ENCODE measurements at places on chromosomes 16 and 17.
A peak's percentile ranks its signal among the peaks of the same experiment; 100 is the strongest.

- DNase-seq: no peak
Measured at GRCh38 chr16:56664506-56664905, 3.4 kb downstream of the MT1G start.

DNA sequence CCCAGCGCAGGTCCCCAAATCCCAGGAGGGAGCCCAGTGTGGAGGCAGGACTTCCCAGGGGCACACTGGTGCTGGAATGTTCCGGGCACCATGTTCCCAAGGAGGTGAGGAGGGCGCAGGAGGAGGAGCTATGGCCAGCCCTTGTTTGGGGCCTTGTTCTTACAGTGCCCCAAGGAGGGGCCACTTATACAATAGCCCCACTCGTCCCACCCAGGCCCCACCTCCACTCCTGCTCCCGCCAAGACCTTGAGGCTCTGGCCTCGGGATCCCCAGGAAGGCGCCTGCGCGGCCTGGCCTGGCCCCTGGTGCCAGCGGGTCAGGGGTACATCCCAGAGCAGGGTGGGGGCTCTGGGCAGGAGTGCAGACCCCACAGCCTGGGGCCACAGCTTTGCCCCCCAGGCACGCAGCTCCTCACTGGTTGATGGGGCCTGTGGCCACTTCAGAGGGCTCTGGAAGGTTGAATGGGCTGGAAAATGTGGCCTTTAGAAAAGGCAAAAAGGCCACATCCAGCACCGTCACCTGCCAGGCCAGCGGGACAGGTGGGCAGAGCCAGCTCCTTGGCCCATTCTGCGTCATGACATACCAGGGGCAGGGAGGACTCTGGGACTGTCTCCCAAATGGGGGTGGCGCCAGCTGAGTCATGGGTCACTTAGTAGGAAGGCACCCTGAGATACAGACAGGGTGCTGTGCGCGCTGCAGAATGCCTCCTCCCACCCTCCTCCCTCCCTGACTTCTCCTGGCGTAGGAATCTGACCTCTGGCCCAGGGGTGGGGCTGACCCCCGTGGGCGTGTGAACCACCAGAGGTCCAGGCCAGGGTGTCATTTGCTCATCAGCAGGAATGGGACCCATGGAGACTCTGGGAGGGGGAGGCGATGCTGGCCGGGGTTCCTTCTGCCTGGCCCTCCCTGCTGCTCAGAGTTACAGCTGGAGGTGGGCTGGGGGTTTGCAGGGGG, 32.3 kb upstream of the PVALEF start:
- DNase-seq: no peak

DNA sequence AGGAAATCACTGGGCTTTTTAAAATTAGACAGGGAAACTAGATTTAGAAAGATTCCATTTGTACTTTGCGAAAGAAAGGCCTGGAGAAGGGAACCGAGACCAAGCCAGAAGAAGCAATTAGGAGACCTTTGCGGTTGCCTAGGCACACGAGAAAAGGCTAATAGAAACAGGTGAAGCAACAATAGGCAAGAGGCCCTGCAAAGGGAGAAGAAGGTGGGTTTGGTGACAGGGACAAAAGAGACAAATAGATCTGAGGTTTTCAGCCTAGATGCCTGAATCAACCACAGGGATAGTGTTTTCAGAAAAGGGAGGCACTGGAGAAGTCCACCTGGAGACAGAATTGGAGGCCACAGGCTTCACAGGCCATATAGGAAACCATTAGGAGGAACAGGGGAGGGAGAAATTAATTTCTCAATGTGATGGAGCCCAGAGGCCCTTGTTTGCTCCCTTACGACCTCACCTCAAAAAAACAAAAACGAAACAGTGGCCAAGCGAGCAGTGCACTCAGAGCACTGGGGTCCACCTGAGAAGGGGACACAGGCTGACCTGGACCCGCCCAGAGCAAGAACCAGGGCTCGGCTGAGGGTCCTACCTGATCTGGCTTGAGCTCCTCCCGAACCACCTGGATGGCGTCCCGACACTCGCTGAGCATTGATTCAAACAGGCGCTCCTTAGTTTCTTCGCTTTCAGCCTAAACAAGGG, 22.3 kb downstream of the SRP68 start:
- DNase-seq: no peak

GRCh38 chr16:67169642-67170167, 633 bp upstream of the NOL3 start:
- DNase-seq: no peak

DNA sequence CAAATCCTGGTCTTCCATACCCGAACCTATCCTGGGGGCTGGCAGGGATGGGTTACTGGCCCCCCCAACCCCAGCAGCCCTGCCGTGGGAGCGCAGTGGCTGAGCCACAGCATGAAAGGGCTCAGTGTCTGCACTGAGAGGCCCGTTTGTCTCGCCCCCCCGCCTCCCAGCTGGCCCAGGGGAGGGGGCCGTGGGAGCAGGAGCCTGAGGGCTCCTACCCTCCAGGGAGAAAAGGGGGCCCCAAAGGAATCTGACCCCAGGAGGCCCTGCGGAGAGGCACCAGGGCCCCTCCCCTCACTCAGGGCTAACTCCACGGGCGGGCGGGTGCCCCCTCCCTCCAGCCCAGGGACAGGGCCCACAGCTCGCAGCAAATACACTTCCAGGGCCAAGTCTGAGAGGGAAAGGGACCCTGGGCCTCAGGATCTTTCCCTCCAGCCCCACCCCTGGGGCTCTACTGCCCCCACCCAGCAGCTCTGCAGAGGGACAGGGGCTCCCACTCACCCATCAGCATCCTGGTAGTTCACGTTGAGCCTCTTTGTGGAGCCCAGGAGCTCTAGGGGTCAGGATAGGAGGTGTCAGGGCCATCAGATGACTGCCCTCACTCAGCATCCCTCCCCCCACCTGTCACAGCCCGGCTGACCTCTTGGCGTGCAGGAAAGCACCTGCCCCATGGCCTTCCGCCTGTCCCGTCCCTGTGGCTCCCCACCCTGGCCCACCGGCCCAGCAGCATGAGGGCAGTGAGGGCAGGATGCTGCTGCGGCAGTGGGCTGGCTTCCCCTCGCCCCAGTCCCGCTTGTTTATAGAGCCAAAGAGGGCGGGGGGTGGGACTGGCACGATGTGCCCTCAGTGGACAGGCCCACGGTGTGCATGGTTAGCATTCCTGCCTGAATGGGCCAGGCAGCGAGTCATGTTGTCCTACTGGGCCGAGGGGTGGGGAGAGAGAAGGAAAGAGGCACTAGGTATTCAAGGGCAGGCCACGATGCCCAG, 7.3 kb downstream of the CASKIN2 start:
- peak; percentile 83 for DNase-seq

DNA sequence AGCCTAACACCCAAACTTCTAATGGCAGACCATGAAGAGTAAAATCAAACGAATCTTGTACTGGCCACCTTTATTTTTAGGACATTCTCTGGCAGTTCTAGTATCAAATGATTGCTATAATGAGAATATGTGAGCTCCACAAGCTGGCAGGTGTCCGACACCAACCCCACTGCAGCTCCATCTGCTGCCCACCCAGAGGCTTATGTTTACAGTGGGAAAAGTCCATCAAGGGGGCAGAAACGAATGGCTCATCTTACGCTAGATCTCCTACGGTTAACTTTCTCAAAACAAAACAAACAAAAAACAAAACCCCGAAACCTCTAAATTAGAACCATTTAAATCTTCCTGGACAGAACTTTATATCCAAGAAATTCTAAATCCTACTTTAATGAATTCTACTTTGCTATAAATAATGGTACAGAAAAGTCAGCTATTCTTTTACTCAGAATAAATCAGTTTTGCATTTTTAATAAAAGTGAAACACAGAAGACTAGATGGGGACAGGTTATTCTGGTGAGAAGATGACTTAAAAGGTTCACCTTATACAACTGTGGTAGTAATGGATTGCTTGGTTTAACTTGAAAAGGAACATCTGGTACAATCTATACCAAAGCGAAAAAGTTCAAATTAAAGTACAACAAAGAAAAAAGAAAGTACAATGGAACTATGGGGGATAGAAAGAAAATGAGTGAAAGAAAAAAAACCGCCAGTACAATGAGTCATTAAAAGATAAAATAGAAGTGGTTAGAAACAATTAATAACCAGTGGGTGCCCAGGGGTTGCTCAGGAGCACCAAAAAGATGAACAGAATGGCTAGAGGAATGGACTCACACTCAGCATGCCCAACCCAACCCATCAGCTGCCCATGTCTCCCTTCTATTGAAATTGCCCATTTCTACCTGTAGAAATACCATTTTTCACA, 40.2 kb downstream of the GRB2 start:
- DNase-seq: no peak

GRCh38 chr16:89507834-89508590, at the start of gene SPG7:
Gene SPG7 (plus strand): TSS chr16:89508403. CDS start chr16:89508418, 15 bp downstream.
- peak; percentile 43 for DNase-seq

DNA sequence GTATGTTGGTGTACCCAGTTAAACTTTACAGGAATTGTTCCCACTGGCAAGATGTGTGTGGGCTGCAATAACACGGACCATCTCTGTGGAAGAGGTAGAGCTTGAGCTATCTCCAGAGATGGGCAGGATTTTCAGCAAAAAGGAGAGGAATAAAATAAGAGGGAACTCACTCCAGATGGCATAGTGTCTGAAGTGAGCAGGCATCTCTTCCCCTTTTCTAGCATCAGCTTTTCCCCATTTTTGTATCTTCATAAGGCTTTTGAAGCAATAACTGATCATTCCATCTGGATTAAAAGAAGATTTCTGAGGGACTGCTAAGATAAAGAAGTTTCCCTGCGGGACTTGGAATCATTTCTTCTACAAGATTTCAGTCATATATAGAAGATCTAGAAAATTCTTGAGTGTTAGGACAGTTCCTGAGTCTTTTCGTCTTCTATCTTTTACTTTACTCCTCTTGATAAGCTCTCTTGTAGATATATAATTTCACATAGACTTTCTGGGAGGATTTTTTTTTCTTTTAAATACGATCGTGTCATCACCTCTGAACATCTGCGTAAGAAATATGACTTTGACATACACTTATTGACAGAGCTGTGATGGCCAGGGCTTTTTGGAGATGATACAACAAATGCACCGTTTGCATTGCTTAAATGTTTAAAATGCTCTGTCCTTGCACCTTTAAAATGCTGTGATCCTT, 2.1 kb downstream of the CPD start:
- DNase-seq: no peak

DNA sequence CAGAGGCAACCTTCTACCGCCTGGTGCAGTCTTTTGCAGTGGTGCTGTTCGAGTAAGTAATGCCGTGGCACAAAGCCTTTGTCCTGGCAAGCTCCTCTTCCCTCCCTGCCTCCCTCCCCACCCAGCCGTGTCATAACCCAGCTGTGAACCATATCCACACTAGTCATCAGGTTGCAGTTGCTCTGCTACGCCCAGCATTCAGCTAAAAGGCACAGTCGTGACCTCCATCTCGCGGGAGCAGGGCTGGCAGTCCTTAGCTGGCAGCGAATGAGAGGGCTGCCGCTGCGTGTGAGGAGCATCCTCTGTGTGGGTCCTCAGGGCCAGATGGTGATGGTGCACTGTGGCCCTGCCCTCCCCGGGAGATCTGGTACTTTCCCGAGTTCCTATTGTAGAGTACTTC, 39.3 kb downstream of the CIBAR2 start:
- no peak for DNase-seq

DNA sequence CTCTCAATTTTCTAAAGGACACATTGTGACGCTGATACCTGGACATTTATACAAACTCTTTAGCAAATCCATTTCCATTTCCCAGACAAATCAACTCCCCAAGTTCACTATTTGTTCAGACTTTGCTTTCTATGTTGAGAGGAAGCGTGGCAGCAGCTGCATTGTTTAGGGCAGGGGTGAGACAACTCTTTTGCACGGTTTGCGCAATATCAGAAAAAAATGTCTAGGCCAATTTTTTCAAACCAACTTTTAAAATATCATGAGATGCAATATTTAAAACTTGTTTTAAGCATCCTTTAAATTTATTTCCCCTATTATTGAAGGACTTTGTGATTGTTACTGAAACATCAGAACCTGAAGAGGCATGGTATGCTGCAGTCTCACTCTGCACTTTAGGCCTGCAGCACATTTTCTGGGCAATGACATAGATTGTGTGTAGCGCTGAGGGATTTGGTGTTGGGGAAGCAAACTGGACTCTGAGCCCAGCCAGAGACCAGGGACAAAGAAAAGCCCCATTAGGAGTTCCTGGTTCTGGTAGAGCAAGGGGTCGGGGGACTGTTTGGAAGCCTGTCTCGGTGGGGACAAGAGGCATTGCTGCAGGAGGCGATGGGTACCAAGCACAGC, 6.4 kb upstream of the CCDC182 start:
- no peak for DNase-seq

GRCh38 chr17:45936610-45937009, 42.3 kb downstream of the MAPT start:
- no peak for DNase-seq

All from amygdala (tissue), 56 donors.